Hematopoietic multipotent progenitor cell treated with erythropoietin and hydrocortisone succinate and interleukin-3 and kit ligand, for 8 days (in vitro differentiated cells): ENCODE measurements at places on chromosomes 7 and 10.

DNA sequence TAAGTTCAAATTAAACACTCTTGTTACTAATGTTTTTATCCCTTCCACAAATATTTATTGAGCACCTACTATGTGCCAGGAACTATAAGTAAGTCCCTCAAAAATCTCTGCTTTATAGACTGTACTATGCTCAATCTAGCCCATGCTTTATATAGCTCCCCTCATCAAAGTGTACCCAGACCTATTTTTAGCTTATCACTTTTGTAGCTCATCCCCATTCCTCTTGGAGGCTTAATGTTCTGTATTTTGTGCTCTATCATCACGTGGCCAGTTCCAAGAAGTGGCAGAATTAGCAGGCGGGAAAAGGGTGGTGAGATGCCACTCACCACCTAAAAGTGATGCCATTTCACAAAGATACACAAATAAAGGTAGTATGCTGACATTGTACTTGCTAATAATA lies 138.1 kb upstream of the BET1 start:
- DNase-seq, result no peak

DNA sequence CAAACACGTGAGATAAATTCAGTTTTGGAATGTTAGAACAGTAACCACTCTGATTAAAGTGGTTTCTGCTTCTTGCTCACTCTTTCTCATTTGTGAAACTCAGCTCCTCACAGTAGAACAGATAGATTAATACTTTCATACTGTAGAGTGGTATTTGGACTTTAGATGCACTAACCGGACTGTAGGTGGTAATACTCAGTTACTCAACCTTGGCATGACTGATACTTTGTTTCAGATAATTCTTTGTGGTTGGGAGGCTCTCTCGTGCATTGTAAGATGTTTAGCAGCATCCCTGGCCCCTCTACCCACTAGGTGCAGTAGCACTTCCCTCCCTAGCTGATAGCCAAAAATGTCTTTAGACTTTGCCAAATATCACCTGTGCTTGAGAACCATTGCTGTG lies 37.6 kb downstream of the MCU start:
- DNase-seq, result no peak

DNA sequence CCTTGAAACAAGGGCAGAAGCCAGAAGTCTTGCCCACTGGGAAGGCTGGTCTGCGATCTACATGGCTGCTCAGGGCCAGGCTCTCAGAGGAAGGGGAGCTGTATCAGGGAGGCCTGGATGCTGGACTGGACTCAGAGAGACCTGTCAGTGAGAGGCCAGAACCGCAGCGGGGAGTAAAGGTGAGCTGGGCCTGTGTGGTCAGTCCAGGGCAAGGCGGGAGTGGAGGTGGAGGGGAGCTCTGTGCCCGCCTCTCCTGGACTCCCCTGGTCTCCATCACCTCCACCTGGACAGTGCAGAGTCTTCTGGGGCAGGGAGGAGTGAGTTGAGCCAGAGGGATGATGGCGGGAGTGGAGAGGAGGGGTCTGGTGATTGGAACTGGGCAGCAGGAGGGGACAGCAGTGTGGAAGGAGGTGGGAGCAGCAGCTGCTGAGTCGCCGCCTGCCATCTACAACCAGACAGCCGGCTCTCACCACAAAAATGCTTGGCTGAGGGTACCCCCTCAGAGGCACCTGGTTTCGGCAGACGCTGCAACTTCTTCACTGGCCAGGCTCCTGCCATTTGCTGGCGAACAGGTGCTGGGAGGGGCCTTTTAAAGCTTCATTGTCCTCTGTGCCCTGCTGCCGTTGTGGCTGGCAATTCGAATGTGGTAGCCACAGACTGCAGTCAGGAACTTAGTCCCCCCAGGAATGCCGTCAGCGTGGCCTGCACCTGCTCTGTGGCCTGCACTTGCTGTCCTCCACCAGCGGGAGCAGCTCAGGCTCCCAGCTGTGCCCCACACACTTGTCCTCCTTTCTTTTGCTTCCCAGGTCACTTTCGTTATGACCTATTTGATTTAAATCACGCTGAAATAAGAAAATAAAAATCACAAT lies 3.5 kb downstream of the RASSF4 start:
- DNase-seq, result no peak

DNA sequence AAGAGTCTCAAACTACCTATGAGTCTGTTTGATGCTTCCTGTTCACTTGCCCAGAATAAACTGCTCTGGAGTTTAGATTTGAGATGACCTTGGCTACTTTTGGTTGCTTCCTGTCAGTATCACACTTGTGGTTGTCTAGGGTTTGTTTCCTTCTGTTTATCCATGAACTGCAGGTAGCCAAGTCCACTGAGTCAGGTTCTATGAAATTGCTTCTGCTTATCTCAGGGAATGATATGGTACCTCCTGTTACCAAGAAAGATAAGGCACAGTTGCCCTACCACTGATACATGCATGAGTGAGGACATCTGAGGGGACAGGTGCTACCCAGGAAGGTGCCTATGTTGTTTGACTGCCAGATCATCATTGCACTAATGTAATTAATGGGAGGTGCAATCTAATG lies 15.8 kb upstream of the EEPD1 start:
- no peak for DNase-seq

DNA sequence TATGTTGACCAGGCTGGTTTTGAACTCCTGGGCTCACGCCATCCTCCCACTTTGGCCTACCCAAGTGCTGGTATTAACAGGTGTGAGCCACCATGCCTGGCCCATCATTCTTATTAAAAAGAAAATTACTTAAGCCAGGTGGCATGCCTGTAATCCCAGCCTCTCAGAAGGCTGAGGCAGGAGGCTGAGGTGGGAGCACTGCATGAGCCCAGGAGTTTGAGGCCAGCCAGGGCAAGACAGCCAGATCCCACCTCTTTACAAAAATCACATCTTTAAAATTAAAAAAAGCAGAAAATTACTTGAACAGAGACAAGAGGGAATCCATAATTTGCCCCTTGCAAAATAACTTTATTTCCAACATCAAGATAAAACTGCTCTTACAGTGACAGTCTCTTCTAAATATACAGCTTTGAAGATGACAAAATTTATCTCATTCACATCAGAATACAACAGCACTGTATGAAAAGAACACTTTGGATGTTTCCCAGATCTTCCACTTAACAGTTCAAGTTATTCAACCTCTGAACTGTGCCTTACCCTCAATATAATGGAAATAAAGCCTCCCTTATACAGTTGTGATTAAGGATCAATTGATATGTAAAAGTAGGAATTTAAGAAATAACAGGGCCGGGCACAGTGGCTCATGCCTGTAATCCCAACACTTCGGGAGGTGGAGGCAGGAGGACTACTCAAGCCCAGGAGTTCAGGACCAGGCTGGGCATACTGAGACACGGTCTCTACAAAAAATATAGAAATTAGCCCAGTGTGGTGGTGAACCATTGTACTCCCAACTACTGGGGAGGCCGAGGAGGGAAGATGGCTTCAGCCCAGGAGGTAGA lies 10.3 kb downstream of the WAPL start:
- DNase-seq, result no peak

GRCh38 chr7:81111781-81112540 lies 193.1 kb upstream of the SEMA3C start:
- DNase-seq, result no peak

- DNase-seq, result no peak
Observed at GRCh38 chr7:102046373-102047117, 229.1 kb downstream of the CUX1 start.

GRCh38 chr7:140600341-140600740 lies 40.3 kb downstream of the DENND2A start:
- no peak for DNase-seq

- peak; percentile 34 for DNase-seq
Observed at GRCh38 chr7:76395965-76396726, 13.4 kb downstream of the SSC4D start.

- DNase-seq, result no peak
Observed at GRCh38 chr10:133087679-133088178, at the start of gene ADGRA1. TSS of gene ADGRA1 (plus strand) at chr10:133087924. CDS start at chr10:133088910, 986 bp downstream.

- DNase-seq, result no peak
Observed at GRCh38 chr7:128443831-128444600, 11.7 kb upstream of the HILPDA start.

DNA sequence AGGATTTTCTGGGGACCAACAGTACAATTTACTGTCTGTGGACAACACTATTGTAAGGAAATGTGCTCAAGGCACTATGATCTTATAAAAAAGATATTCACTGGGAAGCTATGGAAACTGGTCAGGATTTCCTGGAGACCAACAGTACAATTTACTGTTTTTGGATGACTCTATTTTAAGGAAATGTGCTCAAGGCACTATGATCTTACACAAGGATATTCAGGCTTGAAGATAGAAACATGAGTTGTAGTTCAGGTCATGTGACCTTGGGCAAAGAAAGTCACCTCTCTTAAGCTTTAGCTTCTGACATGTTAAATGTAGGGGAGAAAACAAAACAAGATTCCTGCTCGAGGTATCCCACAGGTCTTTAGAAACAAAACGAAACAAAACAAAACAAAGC lies 1.7 kb upstream of the ITPRID1 start:
- no peak for DNase-seq

GRCh38 chr10:33115738-33116719 lies 158.0 kb upstream of the ITGB1 start:
- DNase-seq, result peak; percentile 32

DNA sequence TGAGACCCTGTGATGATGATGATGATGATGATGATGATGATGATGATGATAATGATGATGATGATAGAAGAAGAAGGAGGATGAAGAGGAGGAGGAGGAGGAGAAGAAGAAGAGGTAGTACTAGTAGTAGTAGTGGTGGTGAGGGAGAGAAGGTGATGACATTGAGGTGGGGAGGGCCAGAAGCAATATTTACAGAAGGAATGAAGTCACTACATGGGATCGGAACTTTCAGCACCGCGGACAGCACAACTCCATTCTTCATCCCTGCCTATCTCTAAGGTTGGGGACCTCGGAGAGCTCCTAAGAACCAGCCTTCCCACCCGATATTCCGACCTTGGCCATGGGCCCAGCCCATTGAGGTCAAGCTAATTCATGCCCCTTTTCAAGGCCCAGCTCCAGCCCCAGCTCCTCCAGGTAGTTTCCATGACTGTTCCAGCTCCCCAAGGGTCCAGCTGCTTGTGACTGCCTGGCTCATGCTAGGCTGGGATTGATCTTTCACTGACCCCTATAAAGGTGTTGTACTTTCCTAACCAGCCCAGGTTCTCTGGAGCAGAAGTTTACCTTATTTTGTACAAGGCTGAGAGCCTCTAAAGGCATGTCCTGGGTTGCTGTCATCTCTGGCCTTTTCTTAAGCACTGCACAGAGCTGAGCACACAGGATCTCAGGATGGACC lies 10.3 kb downstream of the CRHR2 start:
- DNase-seq, result peak; percentile 62

- DNase-seq, result no peak
Observed at GRCh38 chr10:51257511-51258248, 183.4 kb downstream of the PRKG1 start.

DNA sequence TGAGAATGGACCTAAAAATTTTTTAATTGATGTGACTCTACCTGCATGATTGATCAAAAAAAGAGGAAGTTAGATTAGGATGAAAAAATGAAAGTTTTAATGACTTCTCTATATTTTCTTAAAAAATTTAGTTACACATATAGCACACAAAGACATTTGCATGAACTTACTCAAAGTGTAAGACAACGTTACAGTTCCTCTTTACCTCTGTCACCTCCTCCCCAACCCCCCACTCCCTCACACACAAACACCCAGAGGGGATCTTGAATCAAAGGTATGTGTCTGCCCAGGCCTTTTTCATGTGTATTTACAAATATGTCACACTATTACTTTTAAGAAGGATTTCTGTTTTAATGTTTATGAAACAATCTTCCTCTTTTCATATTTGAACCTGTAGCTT lies 20.6 kb upstream of the CDCA7L start:
- no peak for DNase-seq

- DNase-seq, result peak; percentile 73
Observed at GRCh38 chr7:107180378-107180777, 11.6 kb downstream of the HBP1 start.

- DNase-seq, result no peak
Observed at GRCh38 chr10:58754469-58755339, 242.0 kb downstream of the BICC1 start.

- no peak for DNase-seq
Observed at GRCh38 chr7:83011954-83012353, 150.7 kb downstream of the PCLO start.

DNA sequence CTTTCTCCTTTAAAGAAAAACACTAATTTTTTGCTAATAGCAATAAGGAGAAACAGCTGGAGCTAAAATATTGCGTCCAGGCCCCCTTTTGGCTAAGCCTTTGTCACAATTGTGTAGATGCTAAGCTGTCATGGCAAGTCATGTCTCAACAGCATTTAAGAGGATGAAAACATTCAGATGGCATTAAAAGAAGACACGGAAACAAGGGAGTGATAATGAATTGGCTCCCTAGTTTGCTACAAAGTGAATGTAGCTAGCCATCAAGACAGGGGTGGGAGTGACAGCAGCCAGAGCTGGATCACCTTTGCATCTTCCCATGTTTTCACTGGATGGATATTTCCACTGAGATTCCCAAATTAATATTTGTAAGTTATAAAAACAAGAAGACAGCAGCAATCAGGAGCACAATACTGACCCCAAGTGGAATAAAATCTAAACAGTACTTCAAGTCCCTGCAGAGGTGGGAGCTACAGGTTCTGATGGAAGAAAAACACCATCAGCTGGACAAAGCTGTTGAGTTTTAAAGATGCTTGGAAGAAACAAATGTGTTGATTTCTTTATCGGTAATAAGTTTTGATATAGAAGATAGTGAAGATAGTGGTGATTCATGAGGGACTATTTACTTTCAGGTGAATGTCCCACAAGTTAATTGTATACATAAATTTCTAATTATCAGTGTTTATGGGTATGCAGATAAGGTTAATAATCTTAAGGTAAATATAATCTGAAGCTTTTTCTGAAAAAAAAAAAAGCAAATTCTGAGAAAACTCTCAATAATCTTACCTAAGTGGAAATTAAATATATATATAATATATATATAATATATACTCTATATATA lies 129.4 kb downstream of the SLC16A9 start:
- peak; percentile 5 for DNase-seq
